ENCODE measurements at places on chromosomes 12 and 14. TPM values are rescaled to one million over a fixed set of nuclear protein-coding genes. Genes with fewer than 3 reads are reported as not detected.

DNA sequence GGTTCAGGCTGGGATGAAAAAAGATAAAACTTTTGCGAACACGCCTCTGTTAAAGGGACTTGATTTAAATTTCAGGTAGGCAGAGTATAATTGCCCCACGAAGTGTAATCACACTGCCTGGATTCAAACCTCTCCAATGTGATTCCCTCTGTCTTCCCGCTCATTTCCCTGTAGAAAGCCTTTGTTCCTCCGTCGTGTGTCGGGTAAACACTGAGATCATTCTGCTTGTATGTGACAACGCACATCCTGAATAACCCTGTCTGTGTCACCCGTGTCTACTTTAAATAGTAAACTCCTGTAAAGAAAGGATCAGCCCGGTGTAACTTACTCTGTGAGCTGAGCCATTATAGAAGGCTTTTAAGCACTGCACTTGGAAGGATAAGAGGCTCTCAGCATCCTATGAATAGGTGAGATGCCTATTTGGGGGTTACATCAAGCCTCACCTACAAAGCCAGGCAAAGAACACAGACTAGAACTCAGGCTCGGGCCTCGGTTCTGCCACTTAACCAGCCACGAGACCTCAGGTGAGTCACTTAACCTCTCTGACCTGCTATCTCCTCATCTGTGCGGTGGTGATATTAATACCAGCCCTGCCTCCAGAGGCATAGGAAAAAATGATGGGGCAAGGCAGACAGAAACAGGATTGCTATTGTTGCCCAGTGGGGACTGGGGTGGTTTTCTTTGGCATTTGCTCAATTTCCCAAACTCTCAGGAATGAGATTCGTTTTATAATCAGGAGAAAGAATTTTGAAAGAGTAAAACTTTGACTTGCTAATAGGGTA, 74.2 kb downstream of the RBM19 start:
- DNase-seq, result no peak

- no peak for DNase-seq
Measured at GRCh38 chr14:93045965-93046704, 69.6 kb downstream of the ITPK1 start.

CNTN1 gene
- 3.1 TPM for total RNA-seq

- DNase-seq, result peak; percentile 68
Measured at GRCh38 chr14:87049950-87050349, 943.0 kb downstream of the GALC start.

DHRS7 gene
- total RNA-seq, result 67.7 TPM

OTUB2 gene
- 1.8 TPM for total RNA-seq

- no peak for DNase-seq
Measured at GRCh38 chr12:62625228-62625627, 158.6 kb downstream of the MON2 start.

DNA sequence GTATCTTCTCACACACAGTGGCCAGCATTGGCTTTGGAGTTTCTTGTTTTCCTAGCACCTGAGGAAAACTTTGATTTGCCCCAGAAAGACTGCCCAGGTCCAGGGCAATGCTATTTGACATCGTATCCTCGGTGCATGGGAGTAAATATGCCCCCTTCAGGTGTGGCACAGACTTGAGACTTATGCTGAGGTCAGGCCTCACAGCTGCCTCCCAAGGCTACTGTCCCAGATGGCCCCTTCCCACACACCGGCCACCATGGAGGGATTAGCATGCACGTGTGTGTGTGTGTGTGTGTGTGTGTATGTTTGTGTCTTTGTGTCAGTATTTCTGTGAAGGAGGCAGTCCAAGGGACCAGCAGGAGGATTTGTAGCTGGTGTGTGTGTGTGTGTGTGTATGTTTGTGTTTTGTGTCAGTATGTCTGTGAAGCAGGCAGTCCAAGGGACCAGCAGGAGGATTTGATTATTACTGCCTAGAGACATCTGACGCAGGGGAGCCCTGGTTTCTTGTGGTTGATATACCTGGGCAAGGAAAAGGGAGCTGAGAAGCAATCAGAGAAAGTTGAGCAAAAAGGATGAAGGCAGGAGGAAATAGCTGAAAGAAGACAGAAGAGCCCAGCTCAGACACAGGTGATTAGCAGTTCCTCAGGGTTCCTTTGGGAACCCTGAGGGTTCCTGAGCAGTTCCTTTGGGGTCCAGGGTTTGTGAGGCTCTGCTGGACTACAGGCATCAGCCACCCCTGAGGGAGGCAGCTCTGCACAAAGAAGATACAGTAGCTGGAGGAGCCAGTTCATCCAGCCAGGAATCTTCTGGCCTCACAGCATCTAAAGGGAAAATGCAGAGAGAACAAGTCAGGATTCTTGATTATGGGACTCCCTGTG, 42.2 kb downstream of the COX16 start:
- DNase-seq, result peak; percentile 91

CAPZA3 gene
- not detected for total RNA-seq

All from body of pancreas (tissue), 4 donors.